ENCODE measurements at places on chromosomes 1 and 21.

GRCh38 chr21:44982558-44983250 lies 42.9 kb downstream of the SLX9 start:
- no peak for DNase-seq

GRCh38 chr1:8317647-8318381 lies at the start of gene SLC45A1:
TSS of gene SLC45A1 (plus strand) at chr1:8318114. CDS start at chr1:8324330, 6,216 bp downstream.
- DNase-seq, result peak; percentile 86

GRCh38 chr1:24586970-24587820 lies 31.3 kb downstream of the NCMAP start:
- DNase-seq, result peak; percentile 34

DNA sequence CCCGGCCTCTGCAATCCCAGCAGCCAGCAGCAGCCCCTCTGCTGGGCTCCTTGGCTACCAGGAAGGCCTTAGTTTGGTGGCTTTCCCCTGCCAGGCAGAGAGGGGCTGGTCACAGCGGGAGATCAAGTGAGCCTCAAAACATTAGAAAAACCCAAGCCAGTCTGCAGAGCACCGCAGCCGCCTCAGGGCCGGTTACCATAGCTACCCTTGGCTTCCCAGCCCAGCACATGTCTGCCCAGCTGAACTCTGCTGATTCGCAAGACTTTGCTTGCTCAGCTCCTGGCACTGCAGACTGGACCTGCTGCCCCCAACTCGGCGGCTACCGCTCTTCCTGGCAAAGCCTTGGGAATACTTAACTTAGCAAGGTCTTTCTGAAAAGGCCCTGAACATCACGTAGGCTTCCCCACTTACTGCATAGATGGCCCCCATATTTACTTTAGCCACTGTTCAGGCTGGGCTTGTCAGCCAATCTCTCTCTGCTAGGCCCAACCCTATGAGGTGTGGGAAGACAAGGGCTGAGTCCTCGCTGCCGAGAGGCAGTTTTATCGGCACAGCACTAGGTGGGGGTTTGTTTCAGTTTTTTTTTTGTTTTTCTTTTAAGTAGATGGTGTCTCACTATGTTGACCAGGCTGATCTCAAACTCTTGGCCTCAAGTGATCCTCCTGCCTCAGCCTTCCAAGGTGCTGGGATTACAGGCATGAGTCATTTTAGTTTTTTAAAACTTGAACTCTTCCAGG lies 28.6 kb upstream of the PLEKHG5 start:
- DNase-seq, result no peak

DNA sequence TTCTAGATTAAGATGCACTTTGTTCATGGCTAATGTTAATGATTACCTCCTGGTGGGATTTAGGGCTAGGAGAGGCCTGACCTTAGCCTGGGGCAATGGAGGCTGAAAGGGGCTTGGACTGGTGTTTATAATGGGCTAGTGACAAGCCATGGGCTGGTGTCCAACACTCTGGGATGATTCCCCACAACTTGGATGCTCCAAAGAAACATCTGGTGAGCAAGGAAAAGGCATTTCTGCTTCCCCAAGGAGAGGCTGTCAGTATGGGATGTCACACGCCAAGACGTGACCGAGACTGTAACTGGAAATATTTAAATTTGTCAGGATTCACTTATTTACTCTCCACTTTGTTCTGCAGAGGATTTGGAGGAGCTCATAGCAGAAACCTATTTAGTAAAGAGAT lies 45.2 kb downstream of the PTPRU start:
- no peak for DNase-seq

- no peak for DNase-seq
Observed at GRCh38 chr1:166139735-166140134, 27.1 kb downstream of the FAM78B start.

DNA sequence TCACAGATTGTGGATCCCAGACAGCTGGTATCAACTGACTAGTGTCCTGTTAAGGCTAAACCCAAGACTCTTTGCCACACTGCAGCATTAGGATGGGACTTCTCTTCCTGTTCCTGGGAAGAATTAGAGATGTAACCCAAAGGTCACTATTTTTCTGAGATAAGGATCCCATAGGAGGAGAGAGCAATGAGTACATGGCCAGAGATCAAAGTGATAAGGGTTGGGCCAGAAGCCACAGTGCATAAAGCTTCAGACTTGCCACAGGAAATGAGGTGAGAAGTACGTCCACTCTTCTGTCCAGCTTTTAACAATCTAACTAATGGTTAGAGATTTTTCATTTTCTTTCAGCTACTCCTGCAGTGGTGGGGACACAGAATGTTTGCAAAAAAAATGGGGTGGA lies at the start of gene HSD3B1:
Gene HSD3B1, plus strand, starts transcription at position 270 of the 400 bp plus-strand sequence. CDS start 267 bp downstream, outside the sequence.
- DNase-seq, result no peak

DNA sequence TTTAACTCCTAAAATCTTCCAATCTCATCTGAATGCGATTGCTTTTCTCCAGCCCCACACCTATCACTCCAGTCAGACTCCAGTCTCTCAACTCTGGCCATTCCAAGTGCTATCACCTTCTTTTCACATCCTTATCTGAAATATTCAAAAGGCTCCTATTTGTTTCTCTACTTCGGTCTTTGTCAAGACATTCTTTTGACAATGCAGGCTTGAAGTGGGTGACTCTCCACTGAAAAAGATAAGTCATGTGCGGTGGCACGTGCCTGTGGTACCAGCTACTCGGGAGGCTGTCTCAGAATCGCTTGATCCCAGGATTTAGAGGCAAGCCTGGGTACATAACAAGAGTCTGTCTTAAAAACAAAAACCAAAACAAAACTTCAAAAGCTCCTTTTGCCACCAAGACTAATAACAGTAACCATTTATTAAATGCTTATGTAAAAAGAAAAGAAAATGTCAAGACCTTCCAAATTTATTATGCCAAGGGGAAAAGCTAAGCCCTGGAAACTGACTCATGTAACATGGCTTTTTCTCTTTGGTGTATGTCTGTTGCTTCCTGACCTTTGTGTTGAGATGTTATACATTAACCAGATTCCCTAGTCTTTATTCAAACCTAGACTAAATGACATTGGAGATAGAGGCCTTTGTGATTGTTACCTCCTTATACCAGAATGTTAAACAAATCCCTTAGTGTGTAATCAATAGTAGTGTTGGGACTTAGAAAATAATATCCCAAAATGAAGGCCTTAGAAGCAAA lies 3.6 kb downstream of the ALG14 start:
- no peak for DNase-seq

- DNase-seq, result no peak
Observed at GRCh38 chr1:71414179-71414578, 333.3 kb upstream of the ZRANB2 start.

- DNase-seq, result peak; percentile 51
Observed at GRCh38 chr21:43733529-43734071, 14.7 kb downstream of the PDXK start.

- DNase-seq, result no peak
Observed at GRCh38 chr1:221286399-221286798, 407.2 kb downstream of the HLX start.

DNA sequence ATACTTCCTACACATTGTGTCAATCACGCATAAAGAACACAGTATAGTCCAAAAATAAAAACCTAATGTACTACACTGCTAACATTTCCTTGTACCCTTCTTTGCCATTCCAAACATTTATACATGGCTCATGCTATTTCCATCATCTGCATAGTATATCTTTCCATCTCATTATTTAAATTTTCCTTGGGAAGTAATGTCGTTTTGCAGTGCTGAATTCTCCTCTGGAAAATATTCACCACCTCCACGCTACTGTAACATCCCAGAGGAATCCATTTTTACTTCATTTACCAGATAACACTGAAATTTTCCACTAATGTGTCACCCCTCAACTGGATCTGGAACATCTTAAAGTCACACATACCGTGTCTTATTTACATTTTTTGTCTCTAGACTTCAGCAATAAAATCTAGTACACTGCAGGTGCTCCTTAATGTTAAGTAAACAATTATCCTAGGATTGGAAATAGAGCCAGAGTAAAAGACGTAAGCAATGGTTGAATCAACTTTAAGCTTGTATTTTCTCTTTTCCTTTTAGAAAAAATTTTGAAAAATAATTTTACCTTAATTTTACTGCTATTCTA lies 881.0 kb downstream of the AMY1C start:
- no peak for DNase-seq

GRCh38 chr1:174953285-174954072 lies 46.3 kb upstream of the CACYBP start:
- DNase-seq, result no peak

DNA sequence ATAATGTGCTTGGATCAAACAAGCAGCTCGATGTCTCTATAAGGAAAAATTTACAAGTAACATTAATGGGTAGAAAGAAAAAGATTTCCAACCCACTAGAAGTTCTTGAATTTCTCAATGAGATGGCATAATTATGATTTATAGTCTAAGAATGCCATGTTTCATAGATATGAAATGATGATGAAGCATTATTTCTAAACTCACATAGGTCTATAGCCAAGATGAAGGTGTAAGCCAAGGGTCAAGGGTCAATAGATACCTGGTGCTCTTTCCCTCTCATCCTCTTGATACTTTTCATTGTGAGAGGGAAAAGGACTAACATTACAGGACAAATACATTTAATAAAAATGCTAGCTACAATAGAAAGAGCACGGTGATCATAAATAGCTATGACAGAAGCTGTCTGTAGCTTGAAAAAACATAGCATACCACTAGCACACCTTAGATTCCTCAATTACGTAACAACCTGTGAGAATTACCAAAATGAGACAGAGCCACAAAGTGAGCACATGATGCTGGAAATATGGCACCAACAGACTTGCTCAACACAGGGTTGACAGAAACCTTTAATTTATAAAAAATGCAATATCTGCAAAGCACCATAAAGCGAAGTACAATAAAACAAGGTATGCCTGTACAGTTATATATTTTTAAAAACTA lies 26.3 kb upstream of the F13B start:
- DNase-seq, result no peak

DNA sequence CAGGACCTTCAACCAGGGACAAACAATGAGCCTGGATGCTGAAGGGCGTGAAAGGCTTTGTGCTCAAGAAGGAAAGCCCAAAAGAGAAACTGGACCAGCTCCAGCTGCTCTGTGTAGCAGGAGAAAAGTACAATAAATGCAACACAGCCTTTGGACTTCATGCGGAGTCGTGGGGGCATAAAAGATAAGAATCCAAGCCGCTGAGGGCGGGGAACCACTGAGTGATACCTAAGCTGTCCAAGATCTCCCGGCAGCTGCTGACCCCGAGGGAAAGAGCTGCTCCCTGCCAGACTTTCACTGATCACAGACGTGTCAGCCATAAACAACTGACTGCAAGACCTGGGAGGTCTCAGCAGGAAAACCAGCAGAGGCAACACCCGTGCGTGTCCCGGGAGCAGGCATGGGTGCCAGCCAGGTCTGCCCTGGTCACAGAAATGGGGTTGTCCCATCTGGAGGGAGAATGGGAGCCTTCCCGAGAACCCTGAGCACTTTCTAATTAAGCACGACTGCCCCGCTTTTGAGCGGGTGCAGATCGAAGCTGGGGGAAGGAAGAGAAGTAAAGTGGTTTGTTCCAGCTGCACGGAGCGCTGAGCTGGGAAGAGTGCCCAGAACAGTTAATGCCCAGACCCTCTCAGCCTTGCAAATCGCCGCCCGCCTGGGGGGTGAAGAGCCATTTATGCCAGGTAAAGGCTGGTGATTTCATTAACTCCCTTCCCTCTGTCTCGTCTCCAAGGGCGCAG lies 68.3 kb upstream of the TARDBP start:
- no peak for DNase-seq
